Activated CD4-positive, alpha-beta T cell treated with anti-CD3 and anti-CD28 coated beads for 24 hours (primary cell): ENCODE measurements at places on chromosomes 4 and X.

- no peak for DNase-seq
Observed at GRCh38 chr4:185071236-185071811, 53.0 kb downstream of the HELT start.

- DNase-seq = no peak
Observed at GRCh38 chr4:57442831-57443291, 332.7 kb upstream of the IGFBP7 start.

DNA sequence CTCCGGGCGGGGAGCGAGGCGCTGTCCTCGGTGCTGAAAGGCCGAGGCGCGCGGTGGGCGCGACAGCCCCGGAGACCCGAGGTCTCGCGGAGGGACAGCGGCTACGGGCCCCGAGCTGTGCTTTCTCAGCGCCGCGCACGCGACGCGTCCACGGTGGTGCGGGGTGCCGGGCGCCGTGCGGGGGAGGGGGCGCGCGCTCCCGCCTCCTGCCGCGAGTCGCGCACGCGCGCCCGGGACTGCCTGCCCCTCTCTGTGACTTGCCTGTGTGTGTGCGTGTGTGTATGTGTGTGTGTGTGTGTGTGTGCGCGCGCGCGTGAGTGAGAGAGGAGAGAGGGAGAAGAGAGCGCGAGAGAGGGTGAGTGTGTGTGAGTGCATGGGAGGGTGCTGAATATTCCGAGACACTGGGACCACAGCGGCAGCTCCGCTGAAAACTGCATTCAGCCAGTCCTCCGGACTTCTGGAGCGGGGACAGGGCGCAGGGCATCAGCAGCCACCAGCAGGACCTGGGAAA lies at the start of gene GRIA2:
Gene GRIA2, plus strand, starts transcription at position 358 of the 511 bp plus-strand sequence. CDS start 315 bp downstream, outside the sequence.
- no peak for DNase-seq

- no peak for DNase-seq
Observed at GRCh38 chr4:54784161-54784671, 126.5 kb downstream of the KIT start.

GRCh38 chr4:157372154-157372553 lies 151.6 kb downstream of the GRIA2 start:
- no peak for DNase-seq

- no peak for DNase-seq
Observed at GRCh38 chr4:41410049-41410448, 127.9 kb upstream of the LIMCH1 start.

DNA sequence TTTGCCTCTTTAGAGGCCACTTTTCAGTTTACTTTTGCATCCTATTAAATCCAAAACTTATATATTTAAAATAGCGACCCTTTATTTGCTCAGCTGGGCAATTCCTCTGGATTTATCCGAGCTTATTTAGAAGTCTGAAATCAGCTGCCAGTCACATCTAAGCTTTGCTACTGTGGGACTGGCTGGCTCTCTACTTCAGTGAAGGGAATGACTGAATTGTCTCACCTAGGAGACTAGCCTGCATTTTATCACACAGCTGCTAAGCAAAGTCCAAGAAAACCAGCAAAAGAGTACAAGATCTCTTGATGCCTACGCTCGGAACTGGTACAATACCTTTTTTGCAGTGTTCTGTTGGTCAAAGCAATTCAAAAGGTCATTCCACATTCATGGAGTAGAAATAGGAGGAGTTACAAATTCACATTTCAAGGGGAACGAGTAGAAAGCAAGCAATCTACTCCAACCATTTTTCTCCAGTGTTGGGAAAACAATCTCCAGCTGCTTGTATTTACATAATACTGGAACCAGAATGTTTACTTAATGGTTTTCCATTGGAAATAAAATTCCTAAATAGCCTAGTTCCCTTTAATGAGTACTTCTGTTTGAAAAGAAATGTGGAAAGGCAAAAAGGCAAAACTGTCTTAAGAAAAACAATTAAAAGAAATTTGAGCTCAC lies 160.2 kb downstream of the MAGEB5 start:
- no peak for DNase-seq

DNA sequence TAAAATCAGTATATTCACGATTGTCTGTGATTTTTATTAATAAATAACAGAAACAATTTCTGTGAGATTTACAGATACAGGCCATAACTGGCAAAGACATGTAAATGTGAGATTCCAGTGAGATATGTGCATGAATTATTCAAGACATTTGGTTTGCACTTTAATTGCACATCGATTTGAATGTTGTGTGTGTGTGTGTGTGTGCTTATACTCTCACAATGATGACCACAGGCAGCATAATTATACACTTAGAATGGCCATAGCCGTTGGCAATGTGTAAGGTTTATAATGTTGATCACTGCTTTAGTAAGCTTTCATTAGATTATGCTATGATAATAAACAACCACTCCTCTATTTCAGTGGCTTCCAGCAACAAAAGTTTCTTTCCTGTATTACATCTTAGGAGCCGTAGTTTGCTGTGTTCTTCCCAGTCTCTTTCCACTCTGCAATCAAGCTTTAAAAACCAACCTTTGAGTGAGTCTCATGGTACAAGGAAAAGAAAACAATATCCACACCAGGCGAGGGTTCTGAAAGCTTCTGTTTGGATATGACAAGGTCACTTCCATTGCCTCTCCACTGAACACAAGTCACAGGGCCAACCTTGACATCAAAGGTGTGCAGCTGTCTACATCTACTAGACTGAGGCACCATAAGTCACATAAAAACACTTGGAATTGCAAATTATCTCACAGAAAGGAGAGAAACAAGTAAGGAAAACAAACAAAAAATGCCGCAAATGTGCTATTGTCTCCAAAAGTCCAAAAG lies 897.7 kb downstream of the RAB28 start:
- no peak for DNase-seq

DNA sequence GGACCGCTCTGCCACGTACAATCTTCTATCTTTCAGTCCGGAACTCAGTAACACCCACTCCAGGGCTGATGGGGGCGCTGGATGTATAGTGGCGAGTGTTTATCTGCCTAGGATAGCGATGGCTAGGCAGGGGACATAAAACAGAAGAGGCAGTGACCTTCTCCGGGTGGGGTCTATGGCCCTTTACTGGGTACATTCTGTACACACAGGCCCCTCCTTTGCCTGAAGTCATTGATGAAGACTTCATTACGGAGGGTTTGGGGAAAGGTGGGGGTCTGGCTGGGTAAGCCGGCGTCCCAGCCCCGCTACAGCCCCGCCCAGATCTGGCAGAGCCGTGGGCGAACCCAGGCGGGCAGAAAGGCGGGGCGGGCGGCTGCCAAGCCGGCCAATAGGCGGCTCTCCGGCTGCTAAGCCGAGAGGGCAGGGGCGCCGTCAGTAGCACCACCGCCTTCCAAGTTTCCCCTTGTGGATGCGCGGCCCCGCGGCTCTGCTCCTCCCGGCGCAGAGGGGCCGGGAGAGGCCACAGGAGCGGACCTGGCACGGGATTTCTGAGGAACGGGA lies at the start of gene CHST7:
Gene CHST7, plus strand, starts transcription at position 435 of the 561 bp plus-strand sequence. CDS start 167 bp downstream, outside the sequence.
- DNase-seq = no peak

DNA sequence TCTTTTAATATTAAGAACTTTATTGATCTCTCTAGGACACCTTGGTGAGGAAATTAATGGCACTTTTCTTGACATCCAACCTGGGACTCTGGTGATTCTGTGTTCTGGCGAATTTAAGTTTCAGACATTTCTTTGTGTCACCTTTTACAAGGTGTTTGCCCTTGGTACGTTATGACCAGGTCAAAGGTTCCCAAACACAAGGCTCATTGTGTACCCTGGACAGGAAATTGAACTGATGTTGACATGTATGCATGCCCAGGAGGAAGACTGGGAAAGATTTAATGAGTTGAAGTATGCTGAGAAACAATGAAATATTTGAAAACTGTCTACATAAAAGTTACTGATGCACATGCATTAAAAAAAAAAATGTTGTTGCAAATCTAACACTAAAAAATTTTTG lies 22.1 kb downstream of the NIPAL1 start:
- no peak for DNase-seq

- DNase-seq = no peak
Observed at GRCh38 chr4:56038487-56039162, 89.9 kb downstream of the CEP135 start.

DNA sequence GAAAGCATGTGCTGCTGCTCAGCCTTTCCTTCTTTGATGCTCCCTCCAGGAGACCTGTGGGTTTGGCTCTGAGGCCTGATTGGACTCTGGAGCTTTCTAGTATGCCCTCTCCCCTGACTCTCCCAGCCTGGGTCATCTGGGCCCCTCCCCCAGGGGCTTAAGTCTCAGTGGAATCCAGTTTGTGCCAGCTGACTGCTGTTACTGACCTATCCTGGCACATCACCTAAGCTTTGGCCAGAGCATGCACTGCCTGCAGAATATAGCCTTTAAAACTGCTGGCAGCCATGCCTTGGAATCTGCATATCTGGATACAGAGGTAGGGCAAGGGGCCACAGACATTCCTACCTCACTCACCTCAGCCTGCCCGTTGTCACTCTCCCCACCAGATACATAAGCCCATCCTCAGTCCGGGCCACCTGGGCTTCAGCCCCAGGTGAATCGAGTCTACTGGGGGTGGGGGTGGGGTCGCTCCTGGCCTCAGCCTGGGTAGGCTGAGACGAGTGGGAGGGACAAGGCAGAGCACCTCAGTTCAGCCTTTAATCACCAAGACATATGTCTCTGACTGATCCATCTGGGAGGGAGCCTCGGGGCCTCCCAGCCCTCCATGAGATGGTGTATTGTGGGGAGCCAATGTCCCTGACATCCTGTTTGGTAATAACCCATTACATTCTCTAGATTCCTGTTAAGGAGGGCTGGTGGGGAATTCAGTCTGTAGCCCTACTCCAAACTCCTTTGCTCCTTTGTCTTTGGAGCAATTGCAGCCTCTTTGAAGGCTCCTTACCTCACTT lies 61.2 kb downstream of the STARD8 start:
- no peak for DNase-seq

- no peak for DNase-seq
Observed at GRCh38 chr4:23290656-23291055, 597.9 kb downstream of the GBA3 start.

DNA sequence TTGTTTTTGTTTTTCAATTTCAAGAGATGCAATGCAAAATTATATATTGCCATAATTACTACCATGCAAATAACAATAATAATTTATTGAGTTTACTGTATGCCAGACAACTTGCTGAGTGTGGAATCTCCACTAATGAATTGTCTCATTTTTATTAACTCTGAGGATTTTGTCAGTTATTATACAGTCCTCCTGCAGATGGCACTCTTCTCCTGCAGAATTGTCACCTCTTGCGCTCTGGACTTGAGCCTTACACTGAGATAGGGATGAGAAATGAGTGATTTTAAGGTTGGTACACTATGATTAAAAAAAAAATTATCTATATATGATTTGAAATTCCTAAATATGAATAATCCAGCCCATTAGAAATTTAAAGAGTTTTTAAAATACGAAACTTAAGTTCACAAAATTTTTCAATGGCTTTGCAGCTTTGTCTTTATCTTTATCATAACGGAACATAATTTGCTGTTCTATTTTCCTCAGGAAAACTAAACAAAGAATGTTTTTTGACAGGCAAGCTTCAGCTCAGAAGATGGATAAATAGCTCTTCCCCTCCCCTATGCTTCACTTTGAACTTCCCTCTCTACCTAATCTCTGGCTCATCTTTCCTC lies 12.7 kb upstream of the PAQR3 start:
- DNase-seq = no peak

DNA sequence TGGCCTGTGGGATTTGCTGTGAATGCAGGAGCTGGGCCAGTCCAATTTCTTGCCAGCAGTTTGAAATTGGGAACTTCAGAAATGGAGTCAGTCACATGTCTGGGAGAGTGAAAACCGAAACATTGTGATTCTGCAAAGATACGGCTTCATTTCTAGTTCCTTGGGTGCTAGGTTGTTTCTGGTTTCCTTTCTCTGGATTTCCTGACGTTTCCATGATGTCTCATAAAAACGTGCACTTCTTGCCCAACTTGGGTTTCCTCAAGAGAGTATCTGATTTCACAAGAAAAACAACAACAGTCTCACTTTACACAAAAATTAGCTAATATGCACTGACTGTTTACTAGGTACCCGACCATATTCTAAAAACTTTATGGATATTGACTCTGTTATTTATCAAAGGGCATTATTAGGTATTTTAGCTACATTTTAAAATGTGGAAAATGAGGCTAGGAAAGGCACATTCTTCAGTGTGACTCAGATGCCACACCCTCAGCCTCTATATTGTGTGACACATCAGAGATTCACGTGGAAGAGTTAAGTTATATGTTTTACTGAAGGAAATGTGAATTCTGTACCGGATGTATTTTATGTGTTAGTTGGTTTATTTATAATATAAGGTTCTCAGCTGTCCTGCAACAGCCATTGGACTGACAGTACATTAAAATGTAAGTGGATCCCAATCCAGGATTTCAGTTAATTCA lies 225.0 kb upstream of the PUDP start:
- DNase-seq = no peak

DNA sequence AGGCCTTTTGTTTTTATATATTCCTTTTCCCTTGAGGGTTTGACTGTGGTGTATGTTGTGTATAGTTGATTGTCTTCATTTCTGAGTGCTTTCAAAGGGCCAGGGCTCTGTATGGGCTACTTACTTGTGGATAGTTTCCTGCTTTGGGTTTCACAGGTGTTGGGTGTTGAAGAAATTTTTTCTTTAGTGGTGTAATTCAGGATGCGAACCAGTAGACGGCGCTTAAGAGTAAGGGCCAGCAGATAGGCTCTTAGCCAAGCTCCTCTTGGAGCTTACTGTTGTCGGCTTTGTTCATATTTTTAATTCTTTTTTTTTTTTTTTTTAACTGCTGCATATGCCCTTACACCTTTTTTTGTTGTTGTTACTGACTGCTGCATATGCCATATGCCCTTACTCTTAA lies 276.3 kb upstream of the GALNT7 start:
- no peak for DNase-seq

DNA sequence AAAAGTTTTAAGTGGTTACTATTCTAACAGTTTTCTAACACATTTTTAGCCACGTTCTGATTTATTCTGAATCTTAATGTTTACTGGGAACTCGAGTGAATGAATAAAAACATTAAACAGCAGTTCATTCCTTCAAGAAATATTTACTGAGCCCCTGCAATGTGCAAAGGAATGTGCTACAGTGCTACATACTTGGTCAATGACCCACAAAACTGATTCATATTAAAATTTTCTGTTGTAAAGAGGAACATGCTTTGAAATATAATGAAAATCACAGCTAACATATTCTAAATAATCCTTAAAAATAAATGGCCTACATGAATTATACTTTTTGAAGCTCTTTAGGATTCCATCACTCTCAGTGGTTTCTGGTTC lies 78.7 kb downstream of the ARAP2 start:
- DNase-seq = no peak

- no peak for DNase-seq
Observed at GRCh38 chrX:27660878-27661277, 70.7 kb downstream of the DCAF8L2 start.

- no peak for DNase-seq
Observed at GRCh38 chr4:55784747-55785146, 34.8 kb upstream of the EXOC1L start.

GRCh38 chr4:9832640-9833039 lies 51.2 kb downstream of the DRD5 start:
- DNase-seq = no peak

DNA sequence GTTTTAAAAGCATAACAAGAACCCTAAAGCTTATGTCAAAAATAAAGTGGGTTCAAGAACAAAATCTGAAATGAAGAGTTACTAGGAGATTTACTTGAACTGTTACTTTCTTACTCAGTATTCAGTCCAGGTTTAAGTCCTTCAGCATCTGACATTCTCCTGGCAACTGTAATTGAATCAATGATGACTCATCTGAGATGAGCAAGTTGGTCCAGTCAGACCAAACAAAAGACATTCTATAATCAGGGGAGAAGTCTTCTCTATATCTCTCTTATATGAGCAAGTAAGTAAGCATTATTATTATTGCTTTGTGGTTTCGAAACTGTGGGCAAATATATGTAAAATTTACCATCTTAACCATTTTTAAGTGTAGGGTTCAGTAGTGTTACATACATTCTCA lies 34.6 kb downstream of the MAP9 start:
- DNase-seq = no peak
